ENCODE measurements at places on chromosomes 4 and X.
A peak's percentile ranks its signal among the peaks of the same experiment; 100 is the strongest.

DNA sequence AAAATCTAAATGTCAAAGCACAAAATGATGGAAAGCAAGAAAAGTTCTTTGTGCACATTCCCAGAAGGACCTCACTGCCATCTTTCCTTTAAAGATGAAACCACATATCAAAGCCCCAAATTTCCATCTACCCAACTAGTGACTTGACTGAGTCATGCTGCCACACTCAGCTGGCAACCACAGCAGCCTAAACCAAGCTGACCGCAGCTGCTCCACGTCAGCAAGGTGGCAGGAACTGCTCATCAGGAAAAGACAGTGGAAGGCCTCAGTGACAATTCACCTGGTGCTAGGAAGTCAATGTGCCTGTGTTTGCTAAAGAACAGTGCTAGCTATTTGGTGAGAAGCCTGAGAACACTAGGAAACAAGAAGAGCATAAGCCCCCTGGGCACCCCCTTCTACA, 26.1 kb downstream of the ACOX3 start:
- DNase-seq = no peak

- no peak for DNase-seq
Measured at GRCh38 chr4:186693159-186693815, 30.4 kb downstream of the FAT1 start.

DNA sequence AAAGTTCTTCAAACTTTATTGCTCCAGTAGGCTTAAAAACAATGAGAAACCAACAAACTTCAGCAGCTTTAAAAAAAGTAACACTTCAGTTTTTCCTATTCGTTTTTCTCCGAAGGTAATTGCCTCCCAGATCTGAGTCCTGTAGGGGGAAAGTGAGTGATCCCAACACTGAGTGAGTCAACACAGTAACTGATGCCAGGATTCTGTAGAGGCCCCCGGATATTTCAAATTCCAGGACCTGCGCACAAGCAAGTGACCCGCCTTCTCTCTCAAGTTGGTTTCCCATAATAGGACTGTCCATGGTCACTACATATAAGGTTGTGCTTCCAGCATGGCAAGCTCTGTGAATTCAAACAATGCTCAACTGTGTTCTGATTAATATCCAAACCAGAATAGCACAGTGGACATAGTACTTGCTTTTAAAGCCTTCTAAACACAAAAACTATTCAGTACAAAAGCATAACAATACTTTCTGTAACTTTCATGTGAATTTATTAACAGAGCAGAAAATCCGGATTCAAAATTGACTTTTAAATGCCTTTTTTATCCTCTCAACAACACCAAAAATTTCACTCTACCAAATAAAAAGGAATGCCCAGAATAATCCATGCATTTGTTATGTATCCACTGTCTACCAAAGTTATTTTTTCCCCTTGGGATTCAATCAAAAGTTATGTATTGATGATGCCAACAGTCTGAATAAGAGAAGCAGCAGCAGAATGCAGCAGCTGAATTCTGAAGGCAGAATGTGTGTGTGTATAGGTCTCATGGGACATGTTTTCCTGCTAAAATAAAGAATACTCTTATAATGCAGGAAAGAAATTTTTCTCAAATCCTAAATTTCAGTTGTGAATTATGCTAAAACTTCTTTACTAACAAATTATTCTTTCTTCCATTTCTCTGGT, at the start of gene DMD:
DMD (minus strand) TSS at position 194 of the 905 bp plus-strand sequence. CDS start 237 bp downstream, outside the sequence.
- no peak for DNase-seq

GRCh38 chr4:5267408-5267807, 216.1 kb downstream of the STK32B start:
- DNase-seq = no peak

DNA sequence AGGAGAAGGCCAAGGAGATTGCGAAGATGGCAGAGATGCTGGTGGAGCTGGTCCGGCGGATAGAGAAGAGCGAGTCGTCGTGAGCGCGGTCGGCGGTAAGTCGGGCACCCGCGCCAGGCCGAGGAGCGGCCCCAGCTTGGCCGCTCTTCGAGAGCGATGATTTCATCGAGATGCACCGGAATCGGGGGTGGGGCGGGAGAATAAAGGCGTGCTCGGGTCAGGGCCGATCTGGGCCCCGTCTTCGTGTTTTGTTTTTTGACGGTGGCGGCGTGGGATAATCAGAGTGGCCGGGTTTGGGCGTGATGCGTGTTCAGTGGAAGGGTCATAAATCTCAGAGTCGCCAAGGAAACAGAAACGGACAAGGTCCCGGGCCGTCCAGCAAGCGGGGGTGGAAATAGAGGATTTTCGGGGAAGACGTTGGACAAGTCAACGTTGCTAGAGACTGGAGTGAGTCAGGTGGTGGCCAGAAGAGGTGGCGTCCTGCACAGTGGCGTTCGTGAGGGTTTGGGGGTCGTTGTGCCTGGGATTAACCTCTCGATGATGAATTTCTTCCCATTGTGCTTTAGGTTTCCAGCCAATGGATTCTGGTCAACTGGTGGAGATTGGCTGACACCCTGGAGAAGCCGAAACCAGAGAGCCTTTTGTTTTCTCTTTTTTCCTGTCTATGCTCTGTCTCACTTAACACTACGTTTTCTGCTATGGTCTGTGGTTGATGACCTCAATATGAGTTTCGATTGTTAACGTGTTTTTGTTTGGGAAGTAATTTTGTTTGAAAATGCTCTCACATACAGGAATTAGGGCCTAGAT, 882 bp downstream of the MRFAP1 start:
- peak; percentile 43 for DNase-seq

GRCh38 chr4:120331486-120332370, 265.1 kb upstream of the MAD2L1 start:
- DNase-seq = no peak

GRCh38 chrX:37420756-37421155, 71.6 kb downstream of the PRRG1 start:
- DNase-seq = no peak

DNA sequence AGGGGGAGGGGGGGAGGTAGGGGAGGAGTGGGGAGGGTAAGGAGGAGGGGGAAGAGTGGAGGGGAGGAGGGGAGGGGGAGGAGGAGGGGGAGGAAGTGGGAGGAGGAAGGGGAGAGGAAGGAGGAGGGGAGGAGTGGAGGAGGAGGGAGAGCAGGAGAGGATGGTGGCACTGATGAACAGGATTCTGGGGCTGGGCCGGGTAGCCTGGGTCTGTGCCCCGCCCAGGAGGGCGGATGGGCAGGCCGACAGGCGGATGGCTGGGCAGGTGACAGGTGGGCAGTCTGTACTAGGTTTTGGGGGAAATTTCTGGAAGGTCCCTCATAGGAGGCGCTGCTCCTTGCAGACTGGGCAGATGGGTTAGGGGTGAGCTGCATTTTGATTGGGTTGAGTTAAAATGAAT, 66.0 kb upstream of the ADRA2C start:
- no peak for DNase-seq

DNA sequence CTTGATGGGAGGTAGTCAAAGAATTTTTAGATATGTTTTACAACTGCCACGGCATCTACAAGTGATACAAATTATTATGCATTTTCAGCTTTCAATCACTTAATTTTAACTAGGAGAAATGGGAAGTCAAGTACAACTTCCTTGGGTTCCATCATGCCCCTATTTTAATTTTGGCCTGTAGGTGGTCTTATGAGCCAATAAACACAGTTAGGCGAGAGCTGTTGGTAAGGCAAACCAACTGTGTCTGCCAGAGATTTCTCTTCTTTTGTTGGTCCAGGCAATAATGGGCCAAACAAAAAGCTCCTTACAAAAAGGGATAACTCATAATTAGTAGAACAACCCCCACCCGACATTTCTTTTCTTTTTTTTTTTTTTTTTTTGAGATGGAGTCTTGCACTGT, 63.3 kb upstream of the ARX start:
- DNase-seq = no peak

- DNase-seq = no peak
Measured at GRCh38 chr4:94339779-94340178, 2.9 kb downstream of the HPGDS start.

GRCh38 chrX:20254712-20255299, 11.9 kb downstream of the RPS6KA3 start:
- DNase-seq = no peak

DNA sequence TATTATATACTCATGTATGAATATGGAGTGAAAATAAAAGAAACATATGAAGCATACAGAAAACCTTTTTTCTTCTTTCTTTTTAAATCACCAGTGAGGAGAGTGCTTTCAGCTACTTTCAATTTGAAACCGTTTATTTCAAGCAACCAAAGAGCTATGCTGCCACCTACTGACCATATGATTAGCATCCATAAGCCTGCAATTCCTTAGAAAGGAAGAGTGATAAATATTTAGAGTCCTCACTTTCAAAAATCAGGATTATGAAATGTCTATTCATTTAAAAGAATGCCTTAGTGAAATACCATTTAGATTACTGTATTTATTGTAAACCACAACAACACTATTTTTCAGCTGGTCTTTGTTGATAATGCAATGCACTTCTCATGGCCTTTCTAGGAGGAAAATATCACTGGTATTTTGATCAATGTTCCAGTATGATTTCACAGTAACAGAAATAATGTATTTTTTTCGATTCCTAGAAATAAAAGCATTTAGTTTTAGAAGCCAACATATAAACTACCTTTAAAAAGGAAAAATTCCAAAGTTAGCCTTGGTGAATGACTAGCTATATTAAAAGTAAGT, 667.6 kb downstream of the PCDH18 start:
- DNase-seq = no peak

DNA sequence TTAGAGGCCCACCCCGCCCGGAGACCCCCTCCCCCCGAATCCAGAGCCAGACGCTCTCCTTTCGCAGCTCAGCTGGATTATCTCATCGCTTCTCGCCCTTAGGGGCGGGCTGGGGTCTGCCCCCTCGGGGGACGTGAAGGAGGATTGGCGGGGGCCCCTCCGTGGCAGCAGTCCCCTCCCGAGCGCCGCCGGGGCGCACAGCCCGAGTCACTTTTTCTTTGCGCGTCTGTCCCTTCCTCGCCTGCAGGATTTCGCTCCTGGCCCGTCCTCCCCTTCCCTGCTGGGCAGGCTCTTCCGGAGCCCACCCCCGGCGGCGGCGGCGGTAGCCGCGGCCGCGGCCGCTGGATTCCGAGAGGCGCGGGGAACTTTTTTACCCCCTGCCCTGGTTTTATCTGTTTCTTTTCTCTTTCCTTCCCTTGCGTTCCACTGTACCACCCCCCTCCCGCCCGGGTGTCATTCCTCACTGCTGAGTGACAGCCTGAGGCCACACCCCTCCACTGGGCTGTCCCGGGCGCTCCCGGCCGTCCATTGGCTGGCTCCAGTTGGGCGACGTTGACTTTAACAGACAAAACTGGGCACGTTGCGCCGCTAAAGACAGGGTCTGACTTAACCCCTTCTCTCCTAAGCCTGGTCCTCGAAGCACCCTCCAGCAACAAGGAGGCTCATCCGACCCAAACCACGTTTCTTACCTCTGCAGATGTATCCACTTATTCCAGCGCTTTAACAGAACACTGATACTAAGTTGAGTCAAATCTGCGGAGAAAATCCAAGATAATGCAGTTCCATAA, 492 bp upstream of the NKX3-2 start:
- peak; percentile 43 for DNase-seq

DNA sequence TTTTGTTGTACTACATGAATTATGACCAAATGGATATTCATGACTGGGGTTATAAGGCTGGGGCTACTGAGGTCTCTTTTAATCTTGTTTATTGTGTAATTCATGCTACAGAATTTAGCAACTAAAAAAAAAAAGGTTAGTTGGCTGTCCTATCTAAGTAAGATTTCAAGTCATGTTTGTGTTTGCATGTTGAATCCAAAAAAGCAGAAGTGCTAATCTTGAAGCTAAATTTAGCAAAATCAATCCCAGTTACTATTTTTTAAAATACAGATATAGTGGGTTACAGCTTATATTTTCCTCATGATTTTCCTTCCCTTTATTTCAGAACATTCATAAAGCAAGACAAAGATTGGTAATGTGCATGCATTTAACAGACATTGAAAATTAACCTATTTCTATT, 19.4 kb downstream of the MTMR1 start:
- DNase-seq = no peak

DNA sequence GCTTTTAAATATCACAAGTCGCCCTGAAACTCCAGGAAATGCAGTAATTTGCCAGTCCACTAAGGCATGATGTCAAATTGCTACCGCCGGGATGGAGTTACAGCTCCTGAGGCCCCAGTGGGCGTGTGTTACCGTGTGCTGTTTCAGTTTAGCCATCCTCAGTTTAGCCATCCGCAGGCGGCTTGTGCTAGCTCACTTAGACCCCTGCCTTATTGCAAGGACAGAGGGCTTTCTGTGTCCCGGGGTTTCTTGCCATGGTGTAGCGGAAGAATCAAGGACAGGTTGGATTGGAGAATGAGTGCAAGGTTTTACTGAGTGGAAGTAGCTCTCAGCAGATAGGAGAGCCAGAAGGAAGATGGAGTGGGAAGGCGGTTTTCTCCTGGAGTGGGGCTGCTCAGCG, 33.8 kb upstream of the LRBA start:
- no peak for DNase-seq

- DNase-seq = no peak
Measured at GRCh38 chr4:150863456-150863855, 151.6 kb downstream of the LRBA start.

- no peak for DNase-seq
Measured at GRCh38 chr4:141705747-141706377, 69.5 kb downstream of the IL15 start.

- DNase-seq = no peak
Measured at GRCh38 chr4:98745366-98745765, 87.0 kb upstream of the TSPAN5 start.

- DNase-seq = no peak
Measured at GRCh38 chr4:139791681-139792080, 126.1 kb downstream of the MGST2 start.

- no peak for DNase-seq
Measured at GRCh38 chr4:148053298-148054003, 321.6 kb downstream of the ARHGAP10 start.

GRCh38 chr4:2322227-2322626, 60.3 kb upstream of the MXD4 start:
- DNase-seq = no peak

- DNase-seq = no peak
Measured at GRCh38 chr4:180134091-180134866, 2108.9 kb upstream of the TENM3 start.

DNA sequence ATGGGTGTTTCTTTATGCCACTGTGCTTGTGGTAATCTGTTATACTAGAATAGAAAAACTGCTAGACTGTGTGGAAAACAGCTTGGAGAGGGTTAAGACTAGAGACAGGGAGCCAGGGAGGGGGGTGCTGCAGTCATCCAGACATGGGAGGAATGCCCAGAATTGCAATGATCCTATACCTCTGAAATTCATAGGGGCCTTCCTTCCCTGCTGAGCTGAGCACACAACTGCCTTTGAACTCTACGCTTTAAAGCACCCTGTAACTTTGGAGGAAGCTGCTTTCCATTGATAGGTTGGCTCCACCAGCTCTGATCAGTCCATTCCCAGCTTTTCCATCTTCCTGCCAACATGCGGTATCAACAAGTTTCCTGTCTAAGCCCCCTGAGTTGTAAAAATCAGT, 155.9 kb upstream of the RASGEF1B start:
- DNase-seq = no peak

DNA sequence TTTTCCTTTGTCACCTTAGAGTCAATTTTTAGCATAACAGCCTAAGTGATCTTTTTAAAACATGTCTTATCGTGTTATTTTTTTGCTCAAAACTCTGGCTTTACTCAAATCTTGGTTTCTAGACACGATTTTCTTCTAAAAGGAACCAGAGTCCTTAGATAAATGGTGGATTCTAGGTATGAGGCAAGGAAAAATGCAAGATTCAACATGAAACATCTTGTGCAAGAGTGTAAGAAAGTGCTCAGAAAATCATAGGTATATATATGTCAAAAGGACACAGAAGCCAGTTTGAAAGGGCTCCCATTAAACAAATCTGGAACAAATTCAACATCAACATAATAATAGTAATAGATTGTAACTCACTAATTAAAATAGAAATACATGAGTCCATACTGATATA, 8.1 kb upstream of the ADGRG4 start:
- DNase-seq = no peak

GRCh38 chr4:1382776-1383727, 23.2 kb downstream of the NKX1-1 start:
- no peak for DNase-seq
